ENCODE measurements at places on chromosomes 16 and 17.

DNA sequence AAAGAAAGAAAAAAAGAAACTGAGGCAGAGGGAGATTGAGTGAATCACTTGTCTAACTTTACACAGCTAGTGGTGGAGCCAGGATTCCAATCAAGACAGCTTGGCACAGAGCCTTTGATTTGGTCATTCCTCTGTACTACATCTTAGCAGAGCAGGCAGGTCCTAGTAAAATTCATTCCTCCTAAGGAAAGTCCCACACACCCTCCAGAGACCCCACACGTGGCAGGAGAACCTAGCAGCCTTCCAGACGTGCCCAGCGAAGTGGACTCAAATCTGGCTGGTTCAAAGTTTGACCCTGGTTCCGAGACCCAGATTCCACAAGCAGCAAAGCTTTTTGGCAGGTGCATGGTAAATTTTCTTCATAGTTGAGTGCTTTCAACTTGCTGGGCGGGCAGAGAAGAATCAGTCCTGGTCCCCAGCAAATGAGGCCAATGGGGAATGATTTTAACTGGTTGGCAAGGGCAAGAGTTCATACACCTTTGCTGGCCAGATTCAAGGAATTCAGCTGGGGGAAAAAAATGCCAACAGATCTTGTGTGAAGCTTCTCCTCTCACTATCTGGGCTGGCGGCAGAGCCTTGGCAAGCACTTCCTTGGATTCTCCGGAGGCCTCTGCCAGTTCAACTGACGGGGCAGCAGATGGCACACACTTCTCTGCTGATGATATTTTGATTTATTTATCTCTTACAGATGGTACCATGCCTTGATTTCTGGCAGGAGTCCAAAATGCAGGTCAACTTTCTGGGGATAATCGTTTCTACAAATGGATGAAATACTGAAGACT, 82.4 kb downstream of the GSG1L start:
- no peaks in the 10 kb centered on the region for H3K27me3 ChIP-seq
- no peak overlapping the region for H3K27ac ChIP-seq
- no peak overlapping the region for H3K4me3 ChIP-seq
- no peak for DNase-seq
- no peaks in the 10 kb centered on the region for H3K36me3 ChIP-seq

- peaks cover 35% of the 10 kb centered on the region for H3K36me3 ChIP-seq
- H3K4me1 ChIP-seq = peaks cover 27% of the 10 kb centered on the region
- H3K27ac ChIP-seq = peak overlapping the region; percentile 97
- peak overlapping the region; percentile 55 for H3K4me3 ChIP-seq
Measured at GRCh38 chr17:44086364-44087311, 16.1 kb downstream of the G6PC3 start.

DNA sequence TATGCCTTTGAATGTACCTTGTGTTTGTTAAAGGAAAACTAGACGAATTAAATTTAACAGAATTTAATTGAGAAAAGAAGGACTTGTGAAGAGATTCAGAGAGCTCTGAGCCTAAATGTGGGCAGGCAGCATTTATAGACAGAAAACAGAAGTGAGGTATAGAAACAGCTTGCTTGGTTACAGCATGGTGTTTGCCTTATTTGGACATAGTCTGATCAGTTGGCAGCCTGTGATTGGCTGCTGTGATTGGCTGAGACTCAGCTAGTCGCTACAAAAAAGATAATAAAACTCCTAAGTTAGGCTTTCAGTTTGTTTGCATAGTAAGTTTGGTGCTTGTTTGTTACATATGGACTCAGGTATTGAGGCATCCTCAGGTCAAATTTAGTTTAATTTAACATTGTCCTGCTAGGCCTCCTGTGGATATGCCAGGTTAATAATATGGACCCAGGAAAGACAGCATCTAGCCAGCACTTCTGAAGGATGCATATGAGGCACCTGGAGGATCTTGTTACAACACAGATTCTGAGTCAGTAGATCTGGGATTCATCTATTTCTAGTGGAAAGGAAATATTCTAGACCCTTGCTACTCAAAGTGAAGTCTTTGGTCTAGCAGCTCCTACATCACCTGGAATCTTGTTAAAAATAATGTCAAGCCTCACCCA, 43.4 kb downstream of the SLFN5 start:
- peaks cover 33% of the 10 kb centered on the region for H3K27me3 ChIP-seq
- H3K4me1 ChIP-seq = peaks cover 6% of the 10 kb centered on the region
- H3K36me3 ChIP-seq = no peaks in the 10 kb centered on the region
- H3K4me3 ChIP-seq = no peak overlapping the region

- no peak overlapping the region for H3K27ac ChIP-seq
- DNase-seq = no peak
- no peaks in the 10 kb centered on the region for H3K36me3 ChIP-seq
- no peak overlapping the region for H3K4me3 ChIP-seq
- no peaks in the 10 kb centered on the region for H3K4me1 ChIP-seq
- peaks cover 4% of the 10 kb centered on the region for H3K27me3 ChIP-seq
Measured at GRCh38 chr17:68981288-68981687, 26.1 kb upstream of the ABCA8 start.

DNA sequence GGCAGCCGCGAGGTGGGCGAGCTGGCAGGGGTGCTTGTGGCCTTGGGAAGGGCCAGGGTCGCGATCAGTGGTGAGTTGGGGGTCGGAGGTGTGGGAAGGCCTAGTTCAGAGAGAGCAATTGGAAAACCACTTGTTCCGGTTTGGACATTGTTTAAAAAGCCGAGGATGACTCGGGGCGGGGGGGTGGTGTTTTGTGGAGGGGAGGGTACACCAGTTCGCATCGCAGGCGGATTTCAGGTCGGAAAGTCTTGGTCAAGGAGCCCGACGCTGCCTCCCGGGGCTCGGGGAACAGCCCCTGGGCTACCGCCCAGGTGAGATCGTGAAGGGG, 66.4 kb downstream of the KPNA2 start:
- H3K27me3 ChIP-seq = peaks cover 41% of the 10 kb centered on the region
- peaks cover 13% of the 10 kb centered on the region for H3K4me1 ChIP-seq
- peaks cover 11% of the 10 kb centered on the region for H3K36me3 ChIP-seq
- no peak overlapping the region for H3K27ac ChIP-seq
- H3K4me3 ChIP-seq = peak overlapping the region; percentile 84

GRCh38 chr16:68936736-68937631, 93.7 kb downstream of the TANGO6 start:
- H3K4me1 ChIP-seq = peaks cover 5% of the 10 kb centered on the region
- no peak overlapping the region for H3K4me3 ChIP-seq
- H3K36me3 ChIP-seq = peaks cover 25% of the 10 kb centered on the region
- peak overlapping the region; percentile 84 for H3K27ac ChIP-seq
- DNase-seq = no peak

- H3K4me3 ChIP-seq = no peak overlapping the region
- peaks cover 27% of the 10 kb centered on the region for H3K4me1 ChIP-seq
- H3K27me3 ChIP-seq = no peaks in the 10 kb centered on the region
- no peak for DNase-seq
- H3K27ac ChIP-seq = no peak overlapping the region
Measured at GRCh38 chr17:2438823-2439222, 38.0 kb upstream of the MNT start.

- H3K4me3 ChIP-seq = no peak overlapping the region
- H3K27ac ChIP-seq = no peak overlapping the region
- H3K4me1 ChIP-seq = no peaks in the 10 kb centered on the region
- peaks cover 8% of the 10 kb centered on the region for H3K27me3 ChIP-seq
- DNase-seq = no peak
Measured at GRCh38 chr17:66904760-66905624, 59.5 kb upstream of the CACNG4 start.

DNA sequence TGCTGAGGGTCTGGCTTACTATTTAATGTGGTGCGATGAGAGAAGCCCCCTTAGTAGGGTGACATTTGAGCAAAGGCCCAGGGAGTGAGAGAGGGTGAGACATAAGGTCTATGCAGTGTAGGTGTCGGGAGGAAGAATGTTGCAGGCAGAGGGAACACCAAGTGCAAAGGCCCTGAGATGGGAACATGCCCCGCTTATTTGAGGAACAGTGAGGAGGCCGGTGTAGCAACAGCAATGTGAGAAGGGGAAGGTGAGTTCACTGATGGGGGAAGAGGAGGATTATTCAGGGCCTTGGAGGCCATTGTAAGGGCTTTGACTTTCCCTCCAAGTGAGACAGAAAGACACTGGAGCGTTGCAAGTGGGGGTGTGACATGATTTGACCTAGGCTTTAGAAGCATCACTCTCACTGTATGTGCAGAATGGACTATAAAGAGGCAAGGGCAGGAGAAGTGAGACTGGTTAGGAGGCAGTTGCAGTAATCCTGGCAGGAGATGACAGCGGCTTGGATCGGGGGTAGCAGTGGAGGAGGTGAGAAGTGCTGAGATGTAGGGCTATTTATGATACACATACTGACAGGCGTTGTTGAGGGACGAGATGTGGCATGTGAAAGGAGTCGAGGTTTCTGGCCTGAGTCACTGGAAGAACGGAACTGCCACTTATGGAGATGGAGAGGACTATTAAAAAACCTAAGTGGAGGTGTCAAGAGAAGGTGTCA, 145.3 kb downstream of the SPECC1 start:
- H3K4me1 ChIP-seq = peaks cover 15% of the 10 kb centered on the region
- H3K36me3 ChIP-seq = peaks cover 3% of the 10 kb centered on the region
- H3K27me3 ChIP-seq = no peaks in the 10 kb centered on the region
- no peak for DNase-seq

DNA sequence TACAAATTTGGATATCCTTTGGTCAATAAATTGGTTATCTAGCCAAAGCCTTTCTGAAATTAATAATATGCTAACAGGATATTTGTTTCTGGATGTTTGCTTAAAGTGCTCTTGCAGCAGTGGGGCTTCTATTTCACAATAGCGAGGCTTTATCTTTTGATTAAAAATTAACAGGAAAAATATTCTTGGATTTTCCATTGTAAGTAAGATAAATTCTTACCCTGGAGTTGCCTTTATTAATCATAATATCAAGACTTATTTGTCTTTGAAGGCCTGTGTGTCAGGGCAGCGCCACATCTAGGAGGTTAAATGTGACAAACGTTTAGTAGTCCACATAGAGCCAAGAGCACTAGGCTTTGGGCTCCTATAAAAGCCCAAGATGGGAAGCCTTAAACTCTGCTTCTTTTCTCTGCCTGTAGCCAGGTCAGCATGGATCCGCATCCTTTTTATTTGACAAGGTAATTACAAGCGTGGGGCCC, 5.3 kb downstream of the TMEM97 start:
- no peak for DNase-seq
- H3K36me3 ChIP-seq = peaks cover 49% of the 10 kb centered on the region
- no peak overlapping the region for H3K4me3 ChIP-seq
- no peak overlapping the region for H3K27ac ChIP-seq
- no peaks in the 10 kb centered on the region for H3K27me3 ChIP-seq
- peaks cover 31% of the 10 kb centered on the region for H3K4me1 ChIP-seq

GRCh38 chr16:23557779-23558702, 514 bp downstream of the UBFD1 start:
- no peaks in the 10 kb centered on the region for H3K27me3 ChIP-seq
- peaks cover 39% of the 10 kb centered on the region for H3K36me3 ChIP-seq
- H3K4me1 ChIP-seq = peaks cover 18% of the 10 kb centered on the region
- peak overlapping the region; percentile 90 for H3K4me3 ChIP-seq
- peak; percentile 25 for DNase-seq

Data from WTC11 (cell line).